CD4-positive, alpha-beta T cell treated with Interferon gamma for 1 hour (primary cell): ENCODE measurements at places on chromosomes 5 and 9.

- no peak for DNase-seq
Measured at GRCh38 chr9:97880336-97880735, 27.3 kb downstream of the FOXE1 start.

GRCh38 chr9:34505370-34506120 is 17.2 kb downstream of the ENHO start:
- no peak for DNase-seq

- no peak for DNase-seq
Measured at GRCh38 chr5:172105811-172106210, 82.2 kb downstream of the STK10 start.

GRCh38 chr5:75450069-75450468 is 61.4 kb downstream of the CERT1 start:
- no peak for DNase-seq

DNA sequence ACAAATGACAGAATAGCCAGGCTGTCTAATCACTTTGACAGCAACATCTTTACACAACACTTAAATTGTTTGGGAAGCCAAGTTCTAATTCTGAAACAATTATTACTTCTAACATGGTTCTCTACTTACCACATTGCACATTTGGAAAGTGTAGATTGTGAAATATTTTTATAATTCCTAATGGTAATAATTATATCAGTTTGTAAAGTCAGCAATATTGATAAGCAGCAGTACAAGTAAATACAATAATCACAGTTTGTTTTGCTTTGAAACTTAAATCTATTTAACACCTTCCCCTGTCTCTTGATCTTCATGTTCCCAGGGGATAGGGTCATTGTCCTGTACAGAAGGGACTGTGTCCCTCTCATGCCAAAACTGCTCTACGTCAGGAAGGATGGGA is 1.4 kb downstream of the GPR151 start:
- DNase-seq = no peak

GRCh38 chr9:128886211-128886891 is 4.4 kb downstream of the LRRC8A start:
- no peak for DNase-seq

- DNase-seq = no peak
Measured at GRCh38 chr9:89442501-89442978, 55.4 kb downstream of the SEMA4D start.

- DNase-seq = no peak
Measured at GRCh38 chr9:95383845-95384244, 66.3 kb upstream of the FANCC start.

DNA sequence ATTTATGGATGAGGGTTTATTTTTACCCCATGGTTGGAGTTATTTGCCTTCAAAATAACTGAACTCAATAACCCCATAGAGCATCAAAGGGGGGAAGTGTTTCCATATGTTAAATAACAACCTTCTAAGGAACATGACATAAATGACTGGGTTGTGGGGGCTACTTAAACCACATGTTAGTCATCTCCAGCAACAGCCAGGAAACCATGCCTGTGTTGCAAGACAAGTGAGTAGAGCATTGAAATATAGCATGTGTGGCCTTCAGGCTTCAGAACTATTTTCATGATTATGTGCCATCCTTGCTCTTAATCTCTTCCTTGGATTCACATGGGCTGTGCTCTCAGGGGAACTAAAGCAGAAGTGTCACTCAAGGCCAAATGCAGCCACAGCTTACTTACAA is 431.2 kb downstream of the AGTPBP1 start:
- no peak for DNase-seq
